NCI-H526 (cell line): ENCODE measurements at places on chromosomes 7 and 10.

- DNase-seq: no peak
Measured at GRCh38 chr10:30456266-30456665, 22.3 kb downstream of the MAP3K8 start.

DNA sequence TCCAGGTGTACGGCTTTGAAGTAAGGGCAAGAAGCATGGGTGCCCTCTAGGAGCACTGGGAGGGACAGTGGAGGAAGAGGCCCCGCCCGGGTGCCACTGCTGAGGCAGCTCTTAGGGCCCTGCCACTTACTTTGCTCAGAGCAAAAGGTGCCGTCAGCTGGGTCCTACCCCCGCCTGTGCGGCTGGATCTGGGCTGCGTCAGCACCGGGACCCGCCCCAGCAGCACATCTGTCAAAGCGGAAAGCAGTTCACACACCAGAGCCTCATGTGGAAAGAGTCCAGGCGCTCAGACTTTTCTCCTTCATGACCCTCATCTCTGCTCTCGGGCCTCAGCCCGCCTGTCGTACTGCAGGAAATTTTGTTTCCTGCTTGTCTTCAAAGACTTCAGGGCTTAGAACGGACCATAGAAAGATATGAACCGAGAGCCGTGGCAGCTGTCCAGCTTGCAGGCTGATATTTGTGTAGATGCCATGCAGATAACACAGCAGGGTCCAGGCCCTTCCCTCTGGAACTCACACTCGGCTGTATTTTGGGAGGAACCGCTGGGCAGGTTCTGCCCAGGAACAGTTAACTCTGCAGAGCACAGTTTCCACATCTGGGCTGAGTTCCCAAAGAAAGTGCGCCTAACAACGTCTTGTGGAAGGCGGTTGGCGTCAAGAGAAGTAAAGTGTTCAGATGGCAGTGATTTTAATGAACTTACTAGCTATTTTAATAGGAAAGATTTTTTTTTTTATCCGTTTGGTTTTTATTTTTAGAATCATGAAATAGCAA, 44.3 kb upstream of the PRKAR1B start:
- DNase-seq: no peak

- DNase-seq: no peak
Measured at GRCh38 chr7:122397381-122397780, 92.8 kb upstream of the FEZF1 start.

DNA sequence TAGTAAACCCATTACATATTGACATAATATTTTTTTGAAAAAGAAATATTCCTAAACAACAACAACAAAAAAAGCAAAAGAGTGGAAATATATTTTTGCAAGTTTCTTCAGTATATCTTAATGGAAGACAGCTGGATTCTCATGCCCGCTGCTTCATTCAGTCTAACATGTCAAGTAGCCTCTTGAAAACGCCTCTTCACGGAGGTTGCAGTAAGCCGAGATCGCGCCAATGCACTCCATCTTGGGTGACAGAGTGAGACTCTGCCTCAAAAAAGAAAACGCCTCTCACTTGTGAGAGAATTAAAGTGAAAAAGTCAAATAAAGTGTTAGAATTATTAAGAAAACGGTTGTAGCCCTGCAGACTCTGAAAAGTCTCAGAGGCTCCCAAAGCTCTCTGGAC, 1.3 kb downstream of the CUTC start:
- no peak for DNase-seq

DNA sequence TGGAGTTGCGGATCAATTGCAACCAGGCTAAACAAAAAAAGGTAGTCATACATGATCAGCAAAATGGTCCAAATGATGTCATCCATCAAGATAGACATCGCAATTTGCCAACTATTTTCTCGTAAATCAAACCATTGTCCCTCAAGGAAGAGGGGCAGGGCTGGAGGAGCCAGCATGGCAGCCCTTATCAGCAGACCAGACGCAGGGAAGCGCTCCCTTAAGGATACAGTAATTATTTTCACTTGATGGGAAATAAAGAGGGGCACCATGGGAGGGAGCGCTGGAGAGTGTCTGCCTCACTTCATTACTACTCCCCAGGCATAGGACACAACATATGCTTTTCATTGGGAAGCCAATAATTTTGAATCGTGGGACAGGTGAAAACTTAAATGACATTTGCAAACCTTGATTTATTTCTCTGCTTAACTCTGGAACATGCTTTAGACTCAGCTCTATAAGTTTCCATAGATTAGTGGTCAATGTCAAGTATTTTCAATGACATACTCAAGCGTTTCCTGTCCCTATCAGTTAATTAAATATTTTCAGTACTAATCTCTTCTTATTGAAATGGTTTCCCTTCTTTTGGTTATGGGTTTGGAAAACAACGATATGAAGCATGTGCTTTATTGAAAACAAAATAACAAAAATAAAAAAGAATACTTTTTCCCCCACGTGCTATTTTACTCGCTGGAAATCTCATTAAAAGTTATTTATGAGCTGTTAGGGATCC, 202.4 kb upstream of the HABP2 start:
- DNase-seq: no peak

DNA sequence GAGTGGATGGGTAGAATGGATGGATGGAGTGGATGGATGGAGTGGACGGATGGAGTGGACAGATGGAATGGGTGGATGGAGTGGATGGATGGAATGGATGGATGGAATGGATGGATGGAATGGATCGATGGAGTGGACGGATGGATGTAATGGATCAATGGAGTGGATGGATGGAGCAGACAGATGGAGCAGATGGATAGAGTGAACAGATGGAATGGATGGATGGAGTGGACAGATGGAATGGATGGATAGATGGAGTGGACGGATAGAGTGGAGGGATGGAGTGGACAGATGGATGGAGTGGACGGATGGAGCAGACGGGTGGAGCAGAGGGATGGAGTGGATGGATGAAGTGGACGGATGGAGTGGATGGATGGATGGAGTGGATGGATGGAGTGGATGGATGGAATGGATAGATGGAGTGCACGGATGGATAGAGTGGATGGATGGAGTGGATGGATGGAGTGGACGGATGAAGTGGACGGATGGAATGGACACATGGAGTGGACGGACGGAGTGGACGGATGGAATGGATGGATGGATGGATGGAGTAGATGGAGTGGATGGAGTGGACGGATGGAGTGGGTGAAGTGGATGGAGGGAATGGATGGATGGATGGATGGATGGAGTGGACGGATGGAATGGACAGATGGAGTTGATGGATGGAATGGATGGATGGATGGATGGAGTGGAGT, 260.3 kb upstream of the C7orf33 start:
- DNase-seq: no peak

DNA sequence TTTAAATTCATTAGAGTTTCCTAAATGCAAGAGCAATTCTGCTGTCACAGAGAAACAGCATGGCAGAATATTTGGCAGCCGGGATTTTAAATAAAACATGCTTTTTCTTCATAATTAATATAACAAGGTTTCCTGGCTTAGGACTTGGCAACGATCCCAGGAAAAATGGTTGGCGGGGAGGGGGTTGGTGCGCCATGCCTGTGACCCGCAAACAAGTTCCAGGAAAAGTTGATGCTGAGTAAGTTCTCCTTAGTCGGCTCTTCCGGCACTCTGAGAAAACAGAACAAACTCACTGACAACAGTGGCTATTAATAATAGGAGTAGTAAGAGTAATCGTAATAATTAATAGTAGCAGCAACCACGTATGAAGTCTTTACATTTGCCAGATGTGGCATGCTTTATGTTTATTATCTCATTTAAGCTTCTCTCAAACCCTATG, 4.6 kb downstream of the HABP2 start:
- DNase-seq: no peak

DNA sequence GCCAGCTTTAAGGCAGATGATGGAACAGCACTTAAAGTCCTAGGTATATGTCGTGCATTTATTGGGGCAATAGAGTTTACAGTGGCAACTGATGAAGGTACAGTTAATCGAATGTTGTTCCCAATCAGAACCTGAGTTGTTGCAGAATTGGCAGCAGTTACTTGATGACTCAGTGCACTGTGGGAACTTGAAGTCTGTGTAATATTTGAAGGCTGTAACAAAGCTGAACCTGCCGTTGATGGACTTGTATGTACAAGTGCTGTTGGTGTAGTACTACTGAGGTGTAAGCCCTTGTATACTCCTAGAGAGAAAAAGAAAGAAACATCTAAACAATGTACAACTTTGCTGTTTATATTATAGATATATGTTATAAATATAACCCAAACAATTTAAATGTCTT, 75.3 kb downstream of the EPC1 start:
- DNase-seq: no peak

DNA sequence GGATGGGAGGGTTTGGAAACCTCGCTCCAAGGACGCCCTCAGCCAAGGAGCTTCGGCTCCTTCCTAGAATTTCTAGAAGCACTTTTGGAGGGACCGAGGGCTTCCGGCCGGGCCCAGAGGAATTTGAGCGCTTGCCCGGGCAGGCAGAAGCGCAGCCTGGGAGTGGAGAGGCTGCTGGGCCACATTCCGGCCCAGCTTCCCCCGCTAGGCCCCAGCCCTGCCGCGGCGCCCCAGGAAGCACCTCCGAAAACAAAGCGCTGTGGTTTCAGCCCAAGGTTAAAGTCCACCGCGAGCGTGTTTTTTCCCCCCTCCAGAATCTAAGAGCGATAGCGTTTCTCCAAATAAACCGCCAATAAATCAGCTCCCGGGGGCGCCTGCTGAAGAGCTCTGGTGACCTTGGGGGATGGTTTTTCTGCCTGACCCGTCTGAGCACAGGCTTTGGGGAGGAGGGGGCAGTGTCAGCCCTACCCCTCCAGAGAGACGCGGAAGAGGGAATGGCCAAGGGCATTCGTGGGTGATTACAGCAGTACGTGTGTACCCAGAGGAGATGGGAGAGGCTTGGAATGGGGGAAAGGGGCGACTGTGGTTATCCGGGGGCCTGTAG, 5.7 kb upstream of the TNRC18 start:
- DNase-seq: peak; percentile 51

GRCh38 chr7:134031835-134032617, 95.1 kb upstream of the LRGUK start:
- no peak for DNase-seq

- no peak for DNase-seq
Measured at GRCh38 chr10:24153031-24153430, 55.9 kb upstream of the KIAA1217 start.

GRCh38 chr10:49080965-49081364, 34.4 kb downstream of the VSTM4 start:
- no peak for DNase-seq

GRCh38 chr10:31157123-31158010, 125.7 kb upstream of the ZNF438 start:
- no peak for DNase-seq

DNA sequence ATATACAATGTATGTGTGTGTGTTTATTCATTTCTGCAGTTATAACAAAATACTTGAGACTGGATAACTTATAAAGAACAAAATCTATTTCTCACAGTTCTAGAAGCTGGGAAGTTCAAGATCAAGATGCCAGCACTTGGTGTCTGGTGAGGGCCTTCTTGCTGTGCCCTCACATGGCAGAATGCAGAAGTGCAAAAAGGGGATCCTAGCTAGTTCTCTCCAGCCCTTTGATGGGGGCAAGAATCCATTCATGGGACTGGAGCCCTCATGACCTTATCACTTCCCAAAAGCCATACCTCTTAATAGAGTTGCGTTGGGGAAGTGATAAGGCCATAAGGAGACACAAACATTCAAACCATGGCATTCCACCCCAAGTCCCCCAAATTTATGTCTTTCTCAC, 8.4 kb downstream of the GRB10 start:
- DNase-seq: no peak

- peak; percentile 57 for DNase-seq
Measured at GRCh38 chr10:62244785-62245467, 23.7 kb downstream of the RTKN2 start.

DNA sequence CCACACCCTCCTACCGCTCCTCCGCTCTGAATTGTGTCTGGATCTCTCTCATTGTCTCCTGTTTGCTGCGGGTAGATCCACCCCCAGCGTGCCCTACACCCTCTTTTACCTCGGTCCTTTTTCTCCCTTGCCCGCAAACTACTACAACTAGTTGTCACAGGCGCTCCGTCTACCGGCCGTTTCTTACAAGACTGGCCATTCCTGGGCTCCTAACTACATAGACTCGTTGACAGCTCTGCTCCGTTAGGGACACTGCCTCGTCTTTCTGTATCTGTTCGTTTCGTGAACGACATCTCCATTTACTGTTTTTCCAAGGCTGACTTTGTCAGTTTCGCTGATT, 786 bp downstream of the TAF3 start:
- no peak for DNase-seq

GRCh38 chr10:86827639-86828038, 71.2 kb downstream of the BMPR1A start:
- DNase-seq: no peak

- no peak for DNase-seq
Measured at GRCh38 chr7:132516042-132516840, 60.0 kb downstream of the PLXNA4 start.

DNA sequence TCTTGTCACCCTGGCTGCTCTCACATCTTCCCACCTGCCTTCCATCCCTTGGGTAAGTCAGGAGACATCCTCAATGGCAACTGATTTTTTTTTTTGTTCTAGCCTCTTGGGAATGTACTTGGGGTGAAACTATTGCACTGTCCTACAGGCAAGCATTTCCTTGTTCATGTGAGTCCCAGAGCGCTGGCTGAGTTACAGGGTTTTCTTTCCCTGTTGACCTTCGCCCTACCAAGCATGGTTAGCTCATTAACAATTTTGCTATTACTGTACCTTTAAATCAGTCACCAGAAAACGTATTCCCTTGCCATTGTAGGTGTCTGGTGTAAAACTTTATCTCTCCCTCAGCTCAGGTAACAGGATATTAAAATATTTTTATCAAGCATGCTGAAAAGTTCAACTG, 98.9 kb downstream of the PRLHR start:
- DNase-seq: peak; percentile 9

DNA sequence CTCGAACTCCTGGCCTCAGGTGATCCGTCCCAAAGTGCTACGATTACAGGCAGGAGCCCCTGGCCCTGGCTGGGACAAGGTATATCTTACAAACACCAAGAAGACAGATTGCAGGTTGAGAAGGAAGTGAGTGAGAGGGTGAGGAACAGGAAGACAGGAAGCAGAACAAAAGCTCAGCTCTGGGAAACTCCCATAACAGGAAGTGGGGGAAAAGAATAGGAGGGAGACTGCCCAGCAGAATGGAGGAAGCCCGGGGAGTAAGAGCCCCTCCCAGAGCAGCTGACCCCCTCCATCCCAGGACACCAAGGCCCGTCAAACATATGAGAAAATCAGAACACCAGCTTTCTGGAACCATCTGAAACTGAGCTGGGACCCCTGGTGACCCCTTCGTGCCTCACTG, 2.9 kb downstream of the TECPR1 start:
- no peak for DNase-seq

- no peak for DNase-seq
Measured at GRCh38 chr10:102085336-102085735, 20.2 kb downstream of the HPS6 start.

DNA sequence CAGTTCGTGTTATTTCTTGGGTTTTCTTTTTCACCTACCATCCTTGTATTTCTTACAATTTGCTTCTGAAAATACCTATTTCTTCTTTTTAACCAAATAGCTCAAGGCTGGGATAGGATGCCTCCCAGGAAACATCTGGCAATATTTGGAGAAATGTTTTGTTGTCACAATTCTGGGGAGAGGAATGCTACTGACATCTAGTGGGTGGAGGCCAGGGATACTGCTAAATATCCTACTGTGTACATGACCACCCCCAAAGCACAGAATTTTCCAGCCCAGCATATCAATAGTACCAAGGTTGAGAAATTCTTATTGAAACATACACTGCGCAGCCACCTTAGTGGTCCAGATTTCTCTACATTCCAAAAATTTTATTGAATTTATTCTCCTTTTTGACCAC, 55.5 kb downstream of the CNTNAP2 start:
- no peak for DNase-seq
